CD4-positive, alpha-beta T cell treated with Interferon gamma for 1 hour (primary cell): ENCODE measurements at places on chromosomes 4 and X.

DNA sequence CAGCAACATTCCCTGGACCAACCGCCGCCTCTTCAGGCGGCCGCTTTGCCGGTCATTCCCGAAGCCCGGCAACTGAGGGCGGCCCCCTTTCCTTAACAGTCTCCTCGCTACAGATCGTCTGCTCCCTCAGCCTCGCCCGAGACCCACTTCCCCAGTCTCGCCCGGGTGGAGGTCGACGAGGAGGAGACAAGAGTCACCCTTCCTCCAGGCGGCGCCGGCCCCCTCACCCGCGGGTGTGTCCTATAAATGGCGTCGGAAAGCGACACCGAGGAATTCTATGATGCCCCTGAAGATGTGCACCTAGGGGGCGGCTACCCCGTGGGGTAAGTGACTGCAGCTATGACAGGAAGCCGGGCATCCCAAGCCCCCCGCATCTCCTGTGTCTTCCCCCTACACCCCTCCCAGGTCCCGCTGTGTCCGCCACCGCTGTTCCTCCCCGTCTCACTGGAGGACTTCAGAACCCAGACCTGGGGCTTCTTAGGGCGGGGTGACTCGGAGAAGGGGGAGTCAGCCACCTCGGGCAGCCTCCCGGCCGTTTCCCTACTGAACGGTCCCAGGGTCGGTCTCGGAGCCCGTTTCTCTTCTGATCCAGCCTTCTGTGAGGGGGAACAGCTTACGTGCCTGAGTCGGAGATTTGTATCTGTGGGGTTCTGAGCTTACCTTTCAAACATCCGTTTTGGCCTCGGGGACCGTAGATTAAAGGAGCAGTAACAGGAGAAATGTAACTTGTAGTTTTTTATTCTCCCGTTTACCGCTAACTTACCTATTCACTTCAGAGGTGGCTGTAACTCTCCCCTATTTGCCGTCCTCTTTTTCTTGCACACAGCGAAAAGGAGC lies 570 bp downstream of the WDR44 start:
- DNase-seq: peak; percentile 41

DNA sequence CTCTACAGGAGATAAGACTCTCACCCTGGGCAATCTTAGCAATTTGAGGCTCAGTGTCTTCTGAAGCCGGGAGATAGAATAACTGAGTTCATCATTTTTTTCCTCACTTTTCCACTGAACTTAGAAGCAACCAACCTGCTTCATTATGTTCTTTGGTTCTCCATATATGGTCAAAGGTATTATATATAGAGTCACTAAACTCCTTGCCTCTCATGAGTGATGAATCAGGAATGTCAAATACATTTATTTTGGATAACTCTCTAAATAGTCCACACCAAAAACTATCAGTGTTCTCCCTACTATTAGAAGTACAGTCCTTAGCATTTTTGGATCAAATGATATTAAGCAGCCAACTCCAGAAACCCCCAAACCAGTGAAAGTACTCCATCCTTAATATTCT lies 421.5 kb upstream of the EPHA5 start:
- DNase-seq: no peak

DNA sequence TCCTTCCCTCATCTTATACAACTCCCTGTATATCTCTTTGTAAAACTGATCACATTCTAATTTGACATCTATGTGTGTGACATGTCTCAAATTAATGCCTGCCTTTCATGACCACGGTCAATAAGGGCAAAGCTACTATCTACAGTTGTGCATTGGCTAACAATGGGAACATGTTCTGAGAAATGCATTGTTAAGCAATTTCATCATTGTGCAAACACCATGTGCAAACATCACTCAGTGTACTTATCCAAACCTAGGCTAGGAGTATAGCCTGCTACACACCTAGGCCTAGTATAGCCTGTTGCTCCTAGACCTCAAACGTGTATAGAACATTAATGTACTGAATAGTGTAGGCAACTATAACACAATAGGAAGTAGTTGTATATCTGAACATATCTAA lies 95.0 kb downstream of the BANK1 start:
- no peak for DNase-seq

GRCh38 chr4:87018753-87019152 lies 83.9 kb downstream of the AFF1 start:
- DNase-seq: no peak

DNA sequence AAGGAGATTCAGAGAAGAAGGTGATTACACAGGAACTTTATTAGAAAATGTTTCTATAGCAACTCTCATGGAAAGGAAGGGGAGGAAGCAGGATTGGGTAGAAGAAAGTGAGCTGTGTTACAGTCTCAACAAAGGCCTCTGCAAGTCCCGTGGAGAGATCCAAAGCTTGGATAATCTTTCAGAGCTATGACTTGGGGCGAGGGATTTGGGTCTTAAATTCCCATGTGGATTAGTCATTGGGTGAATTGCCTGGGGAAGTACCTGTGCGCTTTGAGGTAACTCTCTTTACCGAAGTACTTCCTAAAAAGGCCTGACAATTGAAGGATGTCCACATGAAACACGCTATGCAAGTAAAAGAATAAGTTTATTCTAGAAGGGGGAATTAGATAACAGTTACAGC lies 133.8 kb upstream of the ANKRD50 start:
- DNase-seq: no peak

- DNase-seq: no peak
Measured at GRCh38 chrX:111465669-111466068, 45.8 kb upstream of the SERTM2 start.

- DNase-seq: no peak
Measured at GRCh38 chr4:63232058-63232457, 1177.2 kb downstream of the TECRL start.

GRCh38 chr4:183458005-183458404 lies 13.6 kb downstream of the CDKN2AIP start:
- DNase-seq: no peak

GRCh38 chr4:75545526-75545925 lies 10.3 kb upstream of the ODAPH start:
- DNase-seq: no peak

GRCh38 chr4:62145276-62145675 lies 945.1 kb downstream of the ADGRL3 start:
- no peak for DNase-seq

- no peak for DNase-seq
Measured at GRCh38 chrX:148915474-148915873, 415.1 kb downstream of the AFF2 start.

- no peak for DNase-seq
Measured at GRCh38 chr4:155383541-155383940, 6.8 kb upstream of the MAP9 start.

GRCh38 chr4:6277139-6277802 lies 7.6 kb downstream of the WFS1 start:
- DNase-seq: no peak

DNA sequence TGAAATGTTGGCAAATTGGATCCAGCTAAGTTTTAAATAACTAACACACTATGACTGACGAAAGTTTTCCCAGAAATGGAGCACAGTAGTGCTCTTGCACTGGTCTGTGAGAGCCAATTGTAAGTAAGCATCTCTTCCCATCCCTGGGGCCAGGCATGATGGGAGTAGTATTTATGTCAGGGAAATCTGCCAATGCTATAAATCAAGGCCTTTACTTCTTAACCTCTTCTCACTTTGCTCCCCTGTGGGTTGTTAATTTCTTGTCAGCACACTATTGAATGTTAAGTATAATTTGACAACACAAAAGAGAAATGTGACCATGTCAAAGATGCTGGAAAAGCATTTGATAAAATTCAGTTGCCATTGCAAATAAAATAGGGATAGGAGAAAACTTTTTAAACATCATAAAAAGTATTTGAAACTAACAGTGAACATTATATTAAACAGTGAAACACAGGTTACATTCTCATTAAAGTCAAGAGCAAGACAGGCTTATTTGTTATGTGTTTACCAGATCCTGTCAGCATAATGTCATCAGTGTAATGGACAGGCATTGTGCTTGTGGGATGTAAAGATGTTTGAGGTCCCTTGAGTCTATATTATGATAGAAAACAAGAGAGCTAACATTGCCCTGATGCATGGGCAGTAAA lies 5.0 kb downstream of the F8A1 start:
- no peak for DNase-seq

DNA sequence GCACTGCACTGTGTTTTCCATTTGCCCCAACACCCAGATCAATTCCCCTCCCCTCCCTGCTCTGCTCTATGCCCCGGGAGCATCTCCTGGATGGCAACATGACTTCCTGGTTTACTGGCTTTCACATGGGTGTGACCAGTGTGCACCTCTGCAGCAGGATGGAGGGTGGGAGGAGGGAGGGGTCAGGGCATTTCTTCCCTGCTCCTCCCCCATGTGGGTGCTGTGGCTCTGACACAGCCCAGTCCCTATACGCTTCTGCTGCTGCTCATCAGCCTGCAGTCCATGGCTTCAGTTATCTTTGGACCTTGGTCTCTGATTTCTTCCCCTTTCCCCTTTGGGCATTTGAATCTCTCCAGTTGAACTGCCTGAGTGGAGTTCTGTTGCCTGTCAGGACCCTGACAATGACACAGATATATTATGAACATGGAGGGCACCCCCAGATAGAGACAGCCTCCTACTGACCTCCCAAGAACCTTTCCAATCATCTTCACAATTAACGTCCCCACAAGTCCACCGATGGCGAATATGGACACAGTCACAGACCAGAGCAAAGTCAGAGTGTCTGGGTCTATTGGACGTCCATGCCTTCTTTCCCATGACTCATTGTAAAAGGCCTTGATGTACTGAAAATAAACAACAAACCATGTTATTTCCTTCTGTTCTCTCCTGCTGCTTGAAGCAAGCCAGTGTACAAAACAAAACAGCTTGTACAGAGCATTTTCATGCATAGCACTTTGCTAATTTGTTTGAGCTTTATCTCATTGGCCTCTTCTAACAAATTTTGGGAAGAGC lies 24.8 kb downstream of the SLC2A9 start:
- DNase-seq: no peak

GRCh38 chr4:150794706-150795105 lies 212.8 kb downstream of the MAB21L2 start:
- no peak for DNase-seq

DNA sequence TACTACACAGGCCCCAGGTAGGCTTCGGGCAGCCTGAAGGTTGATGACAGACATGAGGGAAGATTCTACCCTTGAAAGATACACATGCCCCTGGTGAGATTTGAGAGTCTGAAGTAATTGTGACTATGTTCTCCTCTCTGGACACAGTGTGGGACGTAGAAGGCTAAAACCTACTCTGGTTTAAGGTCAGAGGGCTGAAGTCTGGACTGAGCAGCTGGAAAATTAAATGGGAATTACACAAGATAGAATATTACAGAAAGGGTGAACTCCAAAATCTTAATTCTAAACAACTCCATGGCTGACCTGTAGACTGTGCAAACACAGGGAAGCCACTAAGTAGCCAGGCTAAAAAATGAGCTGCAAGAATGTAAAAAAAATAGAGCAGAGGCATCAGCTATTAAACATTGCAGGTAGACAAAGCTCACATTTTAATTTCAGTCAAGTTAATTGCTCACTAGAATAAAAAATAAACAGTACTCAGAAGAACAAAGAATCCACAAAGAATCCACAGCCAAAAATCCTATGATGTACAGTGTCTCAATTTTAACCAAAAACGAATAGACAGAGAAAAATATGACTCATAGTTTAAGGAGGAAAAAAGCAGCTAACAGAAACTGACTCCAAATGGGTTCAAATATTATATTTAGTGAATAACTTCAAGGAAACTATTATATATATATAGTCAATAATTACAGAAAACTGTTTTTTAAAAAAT lies 170.4 kb downstream of the PCDH18 start:
- no peak for DNase-seq

DNA sequence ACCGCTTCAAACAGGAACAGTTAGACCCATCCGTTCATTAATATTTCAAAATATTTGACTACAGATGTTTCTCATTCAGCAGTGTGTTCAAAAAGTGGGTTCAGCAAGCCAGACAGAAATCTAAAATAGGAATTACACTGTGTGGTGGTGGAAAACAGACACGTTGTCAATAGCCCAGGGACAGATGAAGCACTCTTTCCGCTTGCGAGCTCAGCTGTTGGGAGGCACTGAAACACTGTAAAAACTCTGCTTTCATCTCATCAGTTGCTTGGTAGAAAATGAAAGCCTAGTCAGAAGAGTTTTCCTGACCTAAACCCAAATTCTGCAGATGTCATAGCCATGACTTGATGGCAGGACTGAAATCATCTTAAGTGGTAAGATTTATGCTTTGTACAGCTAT lies 38.5 kb downstream of the LRP2BP start:
- DNase-seq: no peak

- no peak for DNase-seq
Measured at GRCh38 chr4:168197926-168198325, 105.6 kb downstream of the ANXA10 start.

- no peak for DNase-seq
Measured at GRCh38 chr4:115110191-115111181, 2.9 kb downstream of the NDST4 start.

DNA sequence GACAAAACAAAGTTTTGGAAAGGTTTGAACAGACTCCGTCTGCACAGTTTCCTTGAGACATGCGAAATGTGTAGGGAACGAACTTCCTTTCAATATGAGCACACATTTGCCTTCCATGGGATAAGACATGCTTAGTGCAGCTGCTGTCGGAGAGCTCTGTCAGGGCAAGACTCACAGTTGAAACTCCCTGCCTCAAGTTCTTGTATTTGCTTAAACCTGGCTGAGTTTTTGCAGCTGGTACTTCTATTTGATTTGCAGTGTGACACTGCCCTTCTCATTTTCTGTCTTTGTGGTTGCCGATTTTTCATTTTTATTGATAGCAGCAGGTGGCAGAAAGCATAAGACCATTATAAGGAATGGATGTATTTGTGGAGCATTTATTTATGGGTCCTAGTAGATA lies 18.2 kb upstream of the RHOH start:
- no peak for DNase-seq

- no peak for DNase-seq
Measured at GRCh38 chrX:121365572-121366161, 318.3 kb downstream of the GLUD2 start.

GRCh38 chr4:139202991-139203390 lies 26.0 kb upstream of the ELF2 start:
- DNase-seq: no peak
